Posterior vena cava (tissue), 2 donors: ENCODE measurements at places on chromosomes 13 and 19. TPM values are rescaled to one million over a fixed set of nuclear protein-coding genes. Genes with fewer than 3 reads are reported as not detected.
A peak's percentile ranks its signal among the peaks of the same experiment; 100 is the strongest.

The ATP4B gene
- not detected for total RNA-seq

The SIGLECL1 gene
- total RNA-seq: not detected

The ZNF610 gene
- 0.76 TPM for total RNA-seq

The USHBP1 gene
- 5.7 TPM for total RNA-seq

The SAMD1 gene
- 23.6 TPM for total RNA-seq

- no peak for DNase-seq
Observed at GRCh38 chr19:28435551-28436271, 777.2 kb downstream of the UQCRFS1 start.

DNA sequence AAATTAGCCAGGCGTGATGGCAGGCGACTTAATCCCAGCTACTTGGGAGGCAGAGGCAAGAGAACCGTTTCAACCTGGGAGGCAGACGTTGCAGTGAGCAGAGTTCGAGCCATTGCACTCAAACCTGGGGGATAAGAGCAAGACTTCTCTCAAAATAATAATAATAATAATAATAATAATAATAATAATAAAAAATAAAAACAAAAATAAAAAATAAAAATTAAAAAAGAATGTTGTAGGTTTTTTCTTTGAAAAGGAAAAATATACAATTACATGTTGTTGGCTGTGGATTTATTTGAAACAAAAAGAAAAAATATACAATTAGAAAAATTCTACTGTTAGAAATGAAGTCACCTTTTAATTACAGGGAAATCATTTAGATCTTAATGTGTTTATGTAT is 11.5 kb upstream of the PRODH2 start:
- no peak for DNase-seq

DNA sequence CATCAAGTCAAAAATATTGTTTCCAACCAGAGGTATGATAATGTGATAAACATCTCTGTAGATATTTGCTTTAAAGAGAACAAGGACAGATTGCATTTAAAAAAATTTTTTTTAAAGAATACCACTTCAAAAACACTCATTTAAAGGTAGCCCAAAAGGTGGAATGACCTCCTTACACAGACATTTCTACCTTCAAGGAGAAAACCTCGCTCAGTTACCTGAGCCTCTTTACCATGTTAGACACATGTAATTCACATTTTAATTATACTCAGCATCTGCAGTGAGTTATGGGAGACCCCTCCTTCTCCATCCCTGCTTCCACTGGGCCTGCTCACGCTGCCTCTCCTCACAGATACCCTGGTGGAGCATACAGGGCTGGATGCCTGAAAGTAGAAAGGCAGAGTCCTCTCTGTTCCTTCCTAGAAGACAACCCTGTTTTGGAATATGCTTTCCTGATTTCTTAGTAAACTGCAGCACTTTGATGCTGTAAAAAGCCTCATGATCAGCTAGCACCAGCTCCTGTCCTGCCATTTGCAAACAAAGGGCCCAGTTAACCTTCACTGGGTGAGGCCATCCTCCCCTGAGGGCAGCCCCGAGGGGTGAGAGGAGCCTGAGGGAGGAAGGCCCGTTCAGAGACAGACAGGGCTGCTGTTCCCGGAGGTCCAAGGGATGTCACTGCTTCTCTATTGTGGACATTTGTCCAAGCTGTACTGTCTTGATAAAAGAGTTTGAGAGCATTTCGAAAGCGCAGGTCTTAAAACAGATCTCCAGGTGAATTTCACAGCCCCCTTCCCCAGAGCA is 117.8 kb downstream of the IRS2 start:
- DNase-seq: no peak

- no peak for DNase-seq
Observed at GRCh38 chr19:1882786-1883692, 2.3 kb downstream of the ABHD17A start.

DNA sequence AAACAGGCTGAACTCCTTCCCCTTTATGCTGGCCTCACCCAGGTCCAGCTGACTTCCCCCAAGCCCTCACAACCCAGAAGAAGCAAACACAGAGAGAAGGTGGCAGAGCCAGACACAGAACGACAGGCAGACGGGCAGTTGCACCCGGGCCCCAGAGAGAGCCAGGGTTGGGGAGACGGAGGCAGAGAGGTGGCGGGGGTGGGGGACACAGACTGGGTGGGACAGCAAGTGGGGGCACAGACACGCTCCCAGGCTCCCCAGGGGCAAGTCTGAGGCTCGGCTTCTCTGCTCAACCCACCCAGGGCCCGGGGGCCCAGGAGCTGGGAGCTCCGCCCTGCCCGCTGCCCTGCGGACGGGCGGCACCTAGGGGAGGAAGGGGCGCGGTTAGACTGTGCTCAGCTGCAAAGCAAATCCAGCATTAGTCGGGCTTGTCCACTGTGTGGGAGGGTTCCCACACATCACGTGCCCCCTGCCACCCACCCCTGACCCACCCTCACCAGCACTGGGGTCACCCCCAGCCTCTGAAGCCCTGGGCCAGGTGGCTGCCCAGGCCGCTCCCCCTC is 31.3 kb upstream of the ASF1B start:
- DNase-seq: no peak

GRCh38 chr13:96172066-96172465 is 82.2 kb downstream of the HS6ST3 start:
- DNase-seq: no peak

DNA sequence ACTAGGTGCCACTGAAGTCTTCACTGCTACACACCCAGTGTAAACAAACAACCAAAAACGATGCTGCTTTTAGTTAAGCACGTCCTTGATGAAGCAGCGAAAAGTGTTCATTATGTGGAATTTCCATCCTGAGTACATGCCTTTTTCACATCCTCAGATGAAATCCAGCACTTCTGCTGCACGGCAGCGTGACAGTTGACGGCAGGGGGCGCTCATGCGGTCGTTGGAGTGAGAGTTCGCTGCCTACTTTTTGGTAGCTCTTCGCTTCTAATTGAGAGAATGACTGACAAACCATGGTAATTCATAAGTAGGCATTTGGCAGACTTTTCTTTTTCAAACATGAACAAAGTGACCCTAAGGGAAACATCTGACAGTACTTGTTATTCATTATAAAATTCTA is 1124.9 kb downstream of the EFNB2 start:
- DNase-seq: peak; percentile 78

DNA sequence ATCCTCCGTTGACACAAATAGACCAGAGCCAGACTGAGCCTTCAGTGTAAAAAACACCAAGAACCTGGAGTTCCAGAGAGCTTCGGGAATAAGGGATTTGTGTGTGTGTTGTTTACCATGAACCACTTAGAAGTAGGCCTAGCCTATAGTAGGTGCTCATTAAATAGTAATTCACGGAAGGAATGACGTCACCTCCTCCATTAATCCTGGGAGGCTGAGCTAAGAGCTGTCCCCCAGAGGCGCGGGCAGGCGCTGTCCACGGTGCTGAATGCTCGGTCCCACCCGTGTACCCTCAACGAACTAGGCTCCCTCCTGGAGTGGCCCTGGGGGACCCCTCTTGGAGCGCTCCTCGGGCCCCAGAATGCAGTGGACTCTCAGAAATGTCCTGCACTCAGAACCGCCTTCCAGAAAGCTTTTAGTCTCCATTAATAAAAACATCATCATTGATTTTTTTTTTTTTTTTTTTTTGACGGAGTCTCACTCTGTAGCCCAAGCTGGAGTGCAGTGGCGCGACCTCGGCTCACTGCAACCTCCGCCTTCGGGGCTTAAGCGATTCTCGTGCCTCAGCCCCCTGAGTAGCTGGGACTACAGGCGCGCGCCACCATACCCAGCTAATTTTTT is 6.5 kb downstream of the UNC13A start:
- DNase-seq: no peak
